Cortex of kidney (tissue), 1 donor: ENCODE measurements at places on chromosomes 5 and 9.

- DNase-seq, result no peak
These were observed 322.5 kb upstream of the SLC24A2 start for GRCh38 chr9:20111173-20111843.

DNA sequence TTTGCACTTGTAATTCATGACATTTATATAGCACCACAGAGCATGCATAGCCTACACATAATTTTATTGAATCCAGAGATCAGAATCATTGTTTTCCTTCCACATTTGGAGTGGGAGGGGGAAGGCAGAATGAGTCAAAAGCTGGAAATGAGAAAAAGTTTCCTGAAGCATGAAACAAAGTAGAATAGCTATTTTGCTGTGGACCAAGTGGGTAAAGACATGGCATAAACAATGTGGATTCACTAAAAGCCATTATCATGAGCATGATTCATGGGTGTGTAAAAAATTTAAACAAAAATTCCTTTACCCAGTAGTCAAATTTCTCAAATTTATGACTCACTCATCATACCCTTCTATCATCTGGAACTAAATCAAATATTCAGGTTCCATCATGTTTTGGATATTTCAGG lies 97.9 kb downstream of the YIPF5 start:
- no peak for DNase-seq

- DNase-seq, result no peak
These were observed 37.1 kb downstream of the CDK5RAP2 start for GRCh38 chr9:120542701-120543490.

GRCh38 chr5:154967421-154968024 lies 26.6 kb downstream of the MRPL22 start:
- DNase-seq, result no peak

DNA sequence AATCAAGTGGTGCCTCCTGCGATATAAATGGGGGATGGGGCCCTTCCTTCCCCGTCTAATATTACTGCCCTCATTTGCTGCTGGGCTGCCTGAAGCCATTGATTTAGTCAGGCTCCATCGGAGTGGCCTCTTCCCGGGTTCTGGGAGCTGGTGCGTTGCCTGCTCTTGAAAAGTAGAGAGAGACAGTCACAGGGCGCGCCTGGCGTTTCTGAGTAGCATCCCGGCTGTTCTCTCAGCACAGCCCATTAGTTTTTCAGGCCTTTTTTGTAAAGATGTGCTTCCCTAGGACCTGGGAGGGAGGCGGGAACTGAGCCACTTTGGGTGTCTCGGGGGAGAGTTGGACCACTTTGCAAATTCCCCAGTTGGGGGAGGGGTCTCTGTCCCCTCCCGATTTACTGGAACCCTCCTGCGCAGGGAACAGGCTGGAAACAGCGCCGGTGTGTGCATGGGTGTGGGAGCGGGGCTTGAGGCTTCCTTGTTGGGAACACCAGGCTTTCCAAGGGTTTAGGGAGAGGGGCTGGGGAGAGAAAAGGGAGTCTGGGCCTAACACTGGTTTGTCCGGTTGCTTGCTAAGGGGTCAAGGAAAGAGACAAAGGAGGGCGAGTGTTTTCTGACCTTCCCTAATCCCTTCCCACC lies 4.7 kb downstream of the PRDM6 start:
- no peak for DNase-seq

- no peak for DNase-seq
These were observed 79.0 kb downstream of the FBXW11 start for GRCh38 chr5:171927345-171927941.

DNA sequence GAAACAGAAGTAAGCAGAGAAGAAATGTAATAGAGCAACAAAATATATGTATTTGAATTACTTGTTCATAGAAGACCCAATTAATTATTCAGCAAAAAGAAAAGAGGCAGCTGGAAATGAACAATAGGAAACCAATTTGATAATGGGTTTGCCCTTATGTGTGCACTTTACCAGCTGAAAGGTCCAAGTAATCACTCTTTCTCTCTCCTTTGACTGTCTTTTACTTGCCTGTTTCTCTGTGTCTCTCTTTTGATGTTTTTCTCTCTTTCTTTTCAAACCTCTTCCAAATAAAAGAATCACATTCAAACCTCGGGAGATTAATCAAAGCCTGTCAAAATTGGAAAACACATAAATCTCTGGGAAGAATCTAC lies 51.5 kb downstream of the CTNND2 start:
- DNase-seq, result no peak

DNA sequence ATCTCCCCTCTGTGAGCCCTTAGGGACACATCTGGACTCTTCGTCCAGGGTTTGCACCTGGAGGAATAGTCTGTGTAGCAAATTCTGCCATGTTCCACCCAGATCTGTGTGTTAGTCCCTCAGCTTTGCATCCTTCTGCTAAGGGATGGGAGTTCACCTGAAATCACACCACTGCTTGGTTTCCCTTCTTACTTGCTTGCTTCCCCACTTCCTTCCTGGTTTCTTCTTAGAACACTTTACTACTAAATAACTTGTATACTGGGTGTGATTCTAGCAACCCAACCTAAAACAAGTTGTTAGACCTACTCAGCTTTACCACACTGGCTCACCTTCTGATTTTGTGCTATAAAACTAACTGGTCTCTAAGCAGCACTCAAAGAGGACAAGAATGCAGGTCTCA lies 202.6 kb upstream of the MAP3K1 start:
- DNase-seq, result no peak

- no peak for DNase-seq
These were observed 454.1 kb downstream of the ARHGEF28 start for GRCh38 chr5:74079971-74080556.

DNA sequence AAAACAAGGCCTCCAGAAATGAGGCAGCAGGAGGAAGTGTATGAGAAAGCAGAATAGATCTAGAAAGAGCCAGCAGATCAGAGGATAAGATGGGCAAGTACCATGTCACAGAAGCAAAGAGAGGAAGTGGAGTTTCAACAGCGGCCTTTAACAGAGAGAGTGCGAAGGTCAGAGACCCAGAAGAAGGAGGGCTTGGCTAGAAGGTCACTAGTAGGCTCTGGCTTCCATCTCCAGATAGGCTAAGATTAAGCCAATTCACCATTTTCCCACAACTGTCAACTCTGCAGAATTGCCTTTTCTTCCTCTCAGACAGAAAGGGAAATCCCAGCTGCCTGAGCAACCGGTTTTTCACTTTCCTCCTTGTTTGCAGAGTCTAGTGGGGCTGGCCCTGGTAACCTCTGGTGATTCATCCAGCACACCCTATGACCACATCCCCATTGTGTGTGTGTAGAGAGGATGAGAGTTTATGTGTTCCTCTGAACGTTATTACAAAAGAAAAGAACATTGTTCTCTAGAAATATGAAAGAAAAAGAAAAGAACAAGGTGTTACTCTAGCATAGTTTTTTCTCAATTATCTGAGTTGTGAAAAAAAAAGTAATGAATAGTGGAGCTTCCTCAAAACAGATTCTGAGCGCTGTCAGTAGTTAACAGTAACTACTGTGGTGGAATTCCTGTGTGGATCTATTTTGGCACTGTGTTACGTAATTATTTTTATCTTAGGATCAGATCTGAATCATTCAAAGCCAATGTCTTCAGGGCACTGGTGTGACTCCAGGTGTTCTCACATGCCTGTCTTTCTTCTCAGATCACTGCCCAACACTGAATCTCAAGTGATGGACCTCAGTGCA lies 220.4 kb downstream of the ARRDC3 start:
- DNase-seq, result no peak

GRCh38 chr5:109049565-109049964 lies 301.9 kb downstream of the FER start:
- no peak for DNase-seq

- no peak for DNase-seq
These were observed 282.3 kb downstream of the DEPDC1B start for GRCh38 chr5:60417500-60418181.

GRCh38 chr9:72681283-72681630 lies 159.8 kb downstream of the TMC1 start:
- no peak for DNase-seq

DNA sequence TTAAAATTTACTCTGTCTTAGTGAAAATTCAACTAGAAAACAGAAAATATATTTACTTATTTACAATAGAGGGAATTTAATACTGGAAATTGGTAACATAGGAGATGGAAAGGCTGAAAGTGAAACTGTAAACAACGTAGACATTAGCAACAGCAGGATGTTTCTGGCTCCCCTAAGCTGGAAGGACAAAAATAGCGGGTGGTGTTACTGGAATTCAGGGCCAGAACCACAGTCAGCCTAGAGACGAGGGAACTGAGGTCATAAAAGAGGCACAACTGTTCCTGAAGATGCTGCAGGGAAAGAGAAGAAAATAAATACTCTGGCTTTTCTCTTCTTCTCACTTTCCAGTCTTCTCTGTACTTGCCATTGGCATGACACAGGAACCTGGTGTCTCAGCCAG lies 80.4 kb upstream of the NIPBL start:
- no peak for DNase-seq

DNA sequence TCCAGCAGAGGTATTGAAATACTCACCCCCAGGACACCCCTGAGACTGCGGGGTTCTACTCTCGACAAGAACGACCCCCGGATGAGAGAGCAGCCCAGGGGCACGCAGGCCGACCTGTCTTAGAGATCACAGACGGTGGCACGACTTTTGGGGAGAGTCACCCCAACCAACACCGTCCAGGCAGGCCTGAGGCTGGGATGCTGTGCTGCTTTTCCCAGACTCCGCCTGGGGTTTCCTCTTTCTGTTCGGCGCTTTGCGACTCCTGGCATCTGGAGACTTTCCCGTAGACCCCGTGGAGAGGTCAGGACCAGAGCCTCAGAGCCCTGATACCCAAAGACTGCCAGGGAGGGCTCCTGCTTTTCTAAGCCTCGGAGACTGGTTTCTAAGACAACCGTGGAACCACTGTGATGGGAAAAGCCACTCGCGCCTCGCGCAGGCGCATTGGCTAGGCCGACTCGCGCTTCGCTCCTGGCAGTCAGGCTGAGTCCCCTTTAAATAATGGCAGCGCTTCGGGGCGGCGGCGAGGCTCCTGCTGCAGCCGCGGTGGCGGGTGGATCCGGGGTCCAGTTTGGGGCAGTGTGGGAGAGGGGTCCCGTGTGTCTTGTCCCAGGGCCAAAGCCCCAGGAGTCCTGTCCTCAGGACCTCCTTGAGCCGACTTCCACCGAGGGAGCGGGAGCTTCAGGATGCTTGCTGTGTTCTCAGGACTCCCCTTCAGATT lies 484.0 kb downstream of the SPATA31A7 start:
- DNase-seq, result no peak

DNA sequence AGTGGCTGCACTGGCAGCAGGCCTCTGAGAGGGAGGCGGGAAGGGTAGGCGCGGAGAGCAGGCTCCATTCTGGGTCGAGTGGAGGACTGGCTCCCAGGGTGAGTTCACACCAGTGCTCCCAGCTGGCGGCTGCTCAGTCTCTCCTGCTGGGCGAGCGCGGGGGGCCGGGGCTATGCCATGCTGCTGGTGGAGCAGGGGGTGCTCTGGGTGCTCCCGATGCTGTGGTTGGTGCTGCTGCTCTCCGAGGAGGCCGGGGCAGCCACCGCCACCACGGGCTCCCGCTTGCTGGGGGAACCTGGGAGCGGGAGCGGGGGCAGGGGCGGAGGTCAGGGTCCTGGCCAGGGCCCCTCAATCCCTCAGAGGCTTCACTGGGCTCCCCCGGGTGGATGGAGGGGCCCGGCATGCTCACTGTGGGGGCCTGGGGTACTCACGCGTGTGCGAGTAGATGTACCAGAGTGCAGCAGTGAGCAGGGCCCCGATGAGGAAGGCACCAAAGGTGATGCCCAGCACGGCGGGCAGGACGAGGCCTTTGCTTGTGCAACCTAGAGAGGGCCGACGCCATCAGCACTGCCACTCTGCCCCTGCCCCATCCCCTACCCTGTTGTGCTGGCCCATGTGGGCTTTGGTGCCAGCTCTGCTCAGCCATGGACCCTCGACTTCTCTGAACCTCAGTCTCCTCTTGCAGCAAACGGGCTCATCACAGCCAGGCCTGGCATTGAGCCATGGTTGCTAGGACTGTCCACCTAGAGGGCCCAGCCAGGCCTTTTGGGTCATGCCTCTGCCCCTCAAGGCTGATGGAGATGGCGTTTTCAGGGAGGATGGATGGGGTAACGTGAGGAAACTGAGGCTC lies 13.1 kb downstream of the FPGS start:
- no peak for DNase-seq

DNA sequence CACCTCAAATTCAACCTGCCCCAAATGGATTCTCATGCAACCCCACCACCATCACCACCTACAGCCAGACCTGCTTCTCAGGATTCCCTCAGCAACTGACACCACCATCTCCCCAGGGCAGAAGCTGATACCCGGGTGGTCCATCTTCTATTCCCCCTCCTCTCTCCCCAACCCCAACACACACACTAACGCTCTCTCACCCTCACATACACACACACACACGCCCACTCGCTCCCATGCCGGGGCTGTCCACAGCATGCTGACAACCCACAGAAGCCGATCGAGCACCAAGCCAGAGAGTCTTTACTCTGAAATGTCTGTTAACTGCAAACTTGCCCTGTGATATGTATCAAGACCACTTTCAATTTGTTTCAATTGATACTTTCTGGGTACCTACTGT lies 28.4 kb downstream of the B4GALT1 start:
- no peak for DNase-seq

- DNase-seq, result no peak
These were observed 271.5 kb downstream of the ADGRV1 start for GRCh38 chr5:90830058-90830457.

GRCh38 chr5:106610041-106610440 lies 1060.7 kb downstream of the EFNA5 start:
- no peak for DNase-seq

GRCh38 chr9:101365181-101365580 lies 19.6 kb downstream of the BAAT start:
- no peak for DNase-seq

DNA sequence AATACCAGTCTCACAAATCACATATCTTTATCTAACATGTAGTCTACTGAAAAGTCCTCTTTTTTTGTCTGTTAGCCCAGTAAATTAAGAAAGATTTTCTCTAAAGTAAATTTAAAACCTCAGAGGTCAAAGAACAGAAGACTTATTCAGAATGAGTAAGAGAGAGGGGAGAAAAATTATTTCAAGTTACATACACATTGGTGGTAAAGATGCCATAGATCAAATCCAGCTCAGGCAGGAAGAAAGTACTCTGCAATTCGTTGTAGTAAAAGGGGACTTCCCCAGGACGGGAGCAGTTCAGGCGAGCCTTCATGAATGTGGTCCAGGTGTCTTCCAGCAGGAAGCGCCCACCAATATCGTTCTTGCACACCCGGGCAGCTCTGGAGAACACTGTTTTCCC lies 344.1 kb downstream of the SEMA5A start:
- no peak for DNase-seq
